HFFc6 (cell line): ENCODE measurements at places on chromosomes 6 and 20. TPM values are rescaled to one million over a fixed set of nuclear protein-coding genes. Genes with fewer than 3 reads are reported as not detected.
A peak's percentile ranks its signal among the peaks of the same experiment; 100 is the strongest.

GRCh38 chr20:17884307-17885003, 84.1 kb downstream of the SNX5 start:
- peaks cover 18% of the 10 kb centered on the region for H3K36me3 ChIP-seq
- H3K4me3 ChIP-seq = no peak overlapping the region
- peaks cover 3% of the 10 kb centered on the region; the same call in 1 of the 2 replicates for H3K27me3 ChIP-seq
- no peak for DNase-seq

Gene TCFL5
- total RNA-seq = 21.7 to 24.0 TPM (median 23.1 TPM) in 3 replicates

DNA sequence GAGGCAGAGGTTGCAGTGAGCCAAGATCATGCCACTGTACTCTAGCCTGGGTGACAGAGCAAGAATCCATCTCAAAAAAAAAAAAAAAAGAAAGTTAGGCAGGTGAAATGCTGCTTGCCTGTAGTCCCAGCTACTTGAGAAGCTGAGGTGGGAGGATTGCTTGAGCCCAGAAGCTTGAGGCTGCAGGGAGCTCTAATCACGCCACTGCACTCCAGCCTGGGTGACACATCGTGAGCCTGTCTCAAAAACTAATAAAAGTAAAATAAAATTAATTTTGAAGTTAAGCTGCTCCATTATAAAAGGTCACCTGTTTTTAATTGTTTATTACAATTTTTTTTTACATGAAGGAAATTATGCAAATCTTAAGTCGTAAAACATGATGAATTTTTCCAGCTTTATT, 23.2 kb upstream of the SAMHD1 start:
- no peak overlapping the region for H3K27ac ChIP-seq
- H3K27me3 ChIP-seq = no peaks in the 10 kb centered on the region; the same call in none of the 2 replicates
- no peaks in the 10 kb centered on the region for H3K36me3 ChIP-seq
- H3K4me3 ChIP-seq = no peak overlapping the region
- no peak for DNase-seq

DNA sequence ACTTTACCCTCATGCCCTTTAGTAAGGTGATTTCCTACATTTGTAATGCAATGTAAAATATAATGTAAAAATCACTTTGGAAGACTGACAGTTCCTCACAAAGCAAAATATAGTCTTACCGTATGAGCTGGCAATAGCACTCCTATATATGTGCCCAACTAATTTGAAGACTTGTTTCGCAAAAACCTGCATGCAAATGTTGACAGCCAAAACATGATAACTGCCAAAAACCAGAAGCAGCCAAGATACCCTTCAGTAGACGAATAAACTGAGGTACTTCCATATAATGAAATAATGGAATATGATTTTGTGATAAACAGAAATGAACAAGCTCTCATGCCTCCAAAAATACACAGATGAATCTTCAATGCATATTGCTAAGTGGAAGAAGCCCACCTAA, 13.6 kb downstream of the AURKA start:
- peaks cover 54% of the 10 kb centered on the region for H3K4me1 ChIP-seq
- no peak overlapping the region for H3K4me3 ChIP-seq
- H3K27me3 ChIP-seq = no peaks in the 10 kb centered on the region; the same call in 1 of the 2 replicates
- peaks cover 45% of the 10 kb centered on the region for H3K36me3 ChIP-seq
- DNase-seq = no peak

GRCh38 chr20:10357061-10357708, 76.8 kb downstream of the MKKS start:
- no peak overlapping the region for H3K27ac ChIP-seq
- peaks cover 19% of the 10 kb centered on the region for H3K4me1 ChIP-seq
- DNase-seq = no peak

Gene NDUFAF5
- total RNA-seq = 15.9 to 19.3 TPM (median 18.1 TPM) in 3 replicates

Gene NELFE
- 67.7 to 71.1 TPM (median 70.9 TPM) in 3 replicates for total RNA-seq

DNA sequence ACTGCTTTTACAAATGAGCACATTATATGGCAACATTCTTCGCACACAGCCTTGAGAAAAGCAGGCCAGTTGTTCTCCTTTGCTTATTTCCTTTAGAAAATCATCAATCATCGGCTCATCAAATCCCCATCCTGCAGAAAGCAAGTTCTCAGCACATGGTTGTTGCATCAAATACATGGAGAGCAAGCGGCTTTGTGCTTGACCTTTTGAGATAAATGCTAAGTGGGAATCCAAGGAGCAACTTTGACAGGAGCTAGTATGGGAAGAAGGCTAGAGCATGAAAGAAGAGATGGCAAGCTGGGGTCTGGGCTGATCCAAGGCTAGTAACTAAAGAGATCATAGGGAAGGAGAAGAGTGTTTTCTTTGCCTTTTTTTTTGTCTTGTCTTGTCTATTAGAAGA, 43.2 kb upstream of the ADTRP start:
- H3K4me3 ChIP-seq = no peak overlapping the region
- peaks cover 8% of the 10 kb centered on the region for H3K4me1 ChIP-seq
- no peak overlapping the region for H3K27ac ChIP-seq
- no peaks in the 10 kb centered on the region; the same call in 1 of the 2 replicates for H3K27me3 ChIP-seq
- H3K36me3 ChIP-seq = no peaks in the 10 kb centered on the region
- no peak for DNase-seq

Gene TBXT
- not detected in 3 replicates for total RNA-seq

Gene METTL24
- not detected in 3 replicates for total RNA-seq

- H3K36me3 ChIP-seq = peaks cover 16% of the 10 kb centered on the region
- peaks cover 1% of the 10 kb centered on the region; the same call in 1 of the 2 replicates for H3K27me3 ChIP-seq
- peak overlapping the region; percentile 74; the same call in 1 of the 2 replicates for H3K27ac ChIP-seq
- no peak for DNase-seq
- no peak overlapping the region for H3K4me3 ChIP-seq
- H3K4me1 ChIP-seq = peaks cover 38% of the 10 kb centered on the region
These were observed 44.1 kb downstream of the BLTP3A start for GRCh38 chr6:34836008-34836407.

DNA sequence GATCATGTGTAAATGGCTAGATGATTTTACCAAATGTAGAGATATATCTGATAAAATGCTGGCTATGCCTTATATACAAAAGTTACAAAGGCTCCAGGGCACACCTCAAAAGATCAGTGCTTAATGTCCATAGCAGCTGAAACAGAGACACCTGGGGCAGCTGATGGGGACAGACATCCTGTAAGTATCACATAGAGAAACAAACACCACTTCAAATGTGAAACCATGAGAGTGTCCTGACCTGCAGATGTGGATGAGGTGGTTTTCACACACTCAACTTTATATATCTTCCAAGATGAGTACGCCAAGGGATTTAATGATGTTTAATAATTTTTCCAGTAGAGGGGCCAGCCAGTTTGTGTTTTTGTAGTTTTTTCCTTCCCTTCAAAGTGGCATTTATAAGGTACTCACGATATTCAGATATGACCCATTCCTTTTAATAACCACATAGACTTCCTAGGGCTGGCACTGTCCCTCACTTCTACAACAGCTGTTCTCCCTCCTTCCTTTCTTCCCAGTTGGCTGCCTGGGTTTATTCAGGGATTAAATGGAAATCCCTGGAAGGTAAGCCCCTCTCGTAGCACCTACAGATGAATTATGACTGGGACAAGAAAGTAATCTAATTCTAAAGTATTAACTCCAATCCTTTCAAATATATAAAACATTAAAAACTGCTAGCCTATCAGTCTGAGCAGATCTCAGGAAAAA, 50.3 kb upstream of the MCM9 start:
- H3K4me3 ChIP-seq = no peak overlapping the region
- H3K27ac ChIP-seq = no peak overlapping the region
- DNase-seq = no peak
- no peaks in the 10 kb centered on the region for H3K36me3 ChIP-seq
- no peaks in the 10 kb centered on the region for H3K4me1 ChIP-seq
- no peaks in the 10 kb centered on the region for H3K27me3 ChIP-seq

DNA sequence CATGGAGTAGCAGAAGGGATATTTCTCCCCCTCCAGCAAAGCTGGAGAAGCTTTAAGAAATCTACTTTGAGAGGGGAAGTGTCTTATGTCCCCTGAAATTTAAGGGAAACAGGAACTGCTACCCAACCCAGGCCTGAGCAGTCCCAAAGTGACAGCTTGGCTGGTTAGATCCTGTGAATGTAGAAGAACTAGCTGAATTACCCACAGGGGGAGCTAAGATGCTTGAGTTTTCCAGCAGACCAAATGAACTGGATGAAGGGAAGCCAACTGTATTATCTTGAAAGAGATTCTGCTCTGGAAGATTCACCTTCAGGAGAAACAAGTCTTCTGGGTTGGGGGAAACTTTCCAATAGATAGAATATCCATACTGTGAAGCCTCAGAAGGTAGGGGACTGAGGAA, 303.3 kb upstream of the MMS22L start:
- no peak for DNase-seq
- H3K27ac ChIP-seq = no peak overlapping the region
- no peak overlapping the region for H3K4me3 ChIP-seq
- H3K27me3 ChIP-seq = no peaks in the 10 kb centered on the region

GRCh38 chr6:158895661-158896060, 76.5 kb upstream of the EZR start:
- no peaks in the 10 kb centered on the region for H3K27me3 ChIP-seq
- no peak overlapping the region for H3K27ac ChIP-seq
- DNase-seq = no peak
- H3K4me3 ChIP-seq = no peak overlapping the region

GRCh38 chr6:108093781-108094300, 19.3 kb upstream of the OSTM1 start:
- no peak for DNase-seq
- no peaks in the 10 kb centered on the region for H3K4me1 ChIP-seq
- no peak overlapping the region for H3K4me3 ChIP-seq
- no peaks in the 10 kb centered on the region for H3K36me3 ChIP-seq

Gene CYB5R4
- 10.8 to 16.0 TPM (median 12.5 TPM) in 3 replicates for total RNA-seq

DNA sequence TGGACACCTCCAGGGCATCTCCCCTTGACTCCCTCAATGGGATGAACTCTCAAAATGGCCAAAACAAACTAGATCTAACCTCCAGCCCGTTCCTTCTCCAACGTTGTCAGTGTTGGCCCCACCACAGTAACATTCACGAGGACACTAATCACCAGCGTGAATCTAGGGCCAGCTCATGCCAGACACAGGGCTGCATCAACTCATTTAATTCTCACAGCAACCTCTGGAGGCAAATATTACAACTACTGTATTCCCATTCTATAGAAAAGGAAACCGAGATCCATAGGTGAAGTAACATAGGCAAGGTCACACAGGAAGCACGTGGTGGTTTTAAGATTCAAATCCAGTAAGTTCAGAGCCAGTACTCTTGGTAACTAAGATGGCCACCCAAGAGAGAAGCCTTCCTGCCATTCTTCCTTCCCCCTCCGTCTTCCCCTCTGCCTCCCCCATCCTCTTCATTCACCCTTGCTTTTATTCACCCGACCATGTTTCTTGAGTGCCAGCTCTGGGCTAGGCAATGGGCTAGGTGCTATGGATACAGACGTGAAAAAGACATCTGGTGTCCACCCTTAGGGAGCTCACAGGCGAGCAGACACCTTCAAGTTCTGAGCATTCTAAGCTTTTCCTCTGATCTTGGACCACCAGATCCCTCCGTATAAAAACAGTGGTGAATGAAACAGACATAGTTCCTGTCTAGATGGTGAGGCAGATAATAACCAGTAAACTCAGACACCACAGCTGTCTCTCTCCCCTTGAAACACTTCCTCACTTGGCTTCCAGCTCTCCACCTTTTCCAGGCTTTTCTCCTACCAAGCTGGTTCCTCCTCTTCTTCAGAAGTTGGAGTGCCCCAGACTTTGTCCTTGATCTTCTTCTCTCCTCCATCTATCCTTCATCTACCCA, 9.6 kb downstream of the CCM2L start:
- no peak overlapping the region for H3K27ac ChIP-seq
- DNase-seq = no peak
- peaks cover 5% of the 10 kb centered on the region; the same call in 1 of the 2 replicates for H3K4me1 ChIP-seq
- peaks cover 4% of the 10 kb centered on the region for H3K36me3 ChIP-seq
- H3K27me3 ChIP-seq = peaks cover 62% of the 10 kb centered on the region

- peaks cover 4% of the 10 kb centered on the region; the same call in 1 of the 2 replicates for H3K27me3 ChIP-seq
- no peaks in the 10 kb centered on the region for H3K36me3 ChIP-seq
- no peak for DNase-seq
These were observed 55.0 kb downstream of the SOX4 start for GRCh38 chr6:21648475-21649050.

DNA sequence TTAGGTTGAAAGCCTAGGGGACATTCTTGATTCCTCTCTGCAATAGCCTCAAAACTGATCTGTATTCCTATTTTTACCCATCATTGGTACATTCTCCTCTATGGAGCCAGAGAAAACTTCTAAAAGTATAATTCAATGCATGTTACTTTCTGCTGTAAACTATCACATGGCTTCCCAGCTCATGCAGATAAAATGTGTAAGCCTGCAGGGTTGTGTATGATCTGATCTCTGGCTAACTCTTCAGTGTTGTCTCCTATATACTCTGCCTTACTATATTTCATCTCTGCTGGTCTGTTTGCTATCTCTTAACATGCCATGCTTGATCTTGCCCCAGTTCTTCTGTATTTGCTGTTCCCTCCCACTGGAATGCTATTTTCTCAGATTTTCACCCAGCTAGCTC, 323.3 kb upstream of the RSPO3 start:
- no peak overlapping the region for H3K27ac ChIP-seq
- H3K36me3 ChIP-seq = no peaks in the 10 kb centered on the region
- H3K4me1 ChIP-seq = no peaks in the 10 kb centered on the region

Gene OPN5
- not detected in 3 replicates for total RNA-seq

GRCh38 chr6:162177746-162178145, 549.8 kb downstream of the PRKN start:
- no peaks in the 10 kb centered on the region for H3K36me3 ChIP-seq
- H3K27me3 ChIP-seq = no peaks in the 10 kb centered on the region
- DNase-seq = no peak
- no peak overlapping the region for H3K27ac ChIP-seq
- no peak overlapping the region for H3K4me3 ChIP-seq

GRCh38 chr6:50451826-50452400, 261.4 kb upstream of the TFAP2D start:
- H3K27ac ChIP-seq = no peak overlapping the region
- DNase-seq = no peak
- H3K36me3 ChIP-seq = no peaks in the 10 kb centered on the region
- H3K4me3 ChIP-seq = no peak overlapping the region

Gene SYCP2
- 0.51 and 0.97 TPM in 2 replicates for total RNA-seq

Gene PKIB
- not detected in 3 replicates for total RNA-seq

GRCh38 chr6:133208183-133208755, 32.9 kb upstream of the EYA4 start:
- H3K27me3 ChIP-seq = peaks cover 3% of the 10 kb centered on the region; the same call in 1 of the 2 replicates
- H3K4me1 ChIP-seq = no peaks in the 10 kb centered on the region
- no peak overlapping the region for H3K27ac ChIP-seq

GRCh38 chr6:130206479-130206878, 16.3 kb downstream of the SAMD3 start:
- peaks cover 10% of the 10 kb centered on the region; the same call in 1 of the 2 replicates for H3K36me3 ChIP-seq
- no peak overlapping the region for H3K4me3 ChIP-seq
- H3K27me3 ChIP-seq = 0 out of 2 replicates have a peak, but pooled peaks cover 2% of the 10 kb centered on the region

Gene ADGRB3
- 0.05 TPM in 1 of 3 replicates, not detected in the others for total RNA-seq

- DNase-seq = no peak
- peak overlapping the region; percentile 91; the same call in 1 of the 2 replicates for H3K4me3 ChIP-seq
- H3K36me3 ChIP-seq = peaks cover 28% of the 10 kb centered on the region
- no peaks in the 10 kb centered on the region; the same call in 1 of the 2 replicates for H3K27me3 ChIP-seq
These were observed 1.1 kb downstream of the ATP6V1G2 start for GRCh38 chr6:31545291-31545690.

- no peaks in the 10 kb centered on the region for H3K36me3 ChIP-seq
- no peak for DNase-seq
- H3K27ac ChIP-seq = no peak overlapping the region
- no peak overlapping the region for H3K4me3 ChIP-seq
- no peaks in the 10 kb centered on the region for H3K27me3 ChIP-seq
- no peaks in the 10 kb centered on the region for H3K4me1 ChIP-seq
These were observed 1830.0 kb upstream of the DEFB115 start for GRCh38 chr20:29427201-29428060.
